ENCODE measurements at places on chromosomes 5 and 9. TPM values are rescaled to one million over a fixed set of nuclear protein-coding genes. Genes with fewer than 3 reads are reported as not detected.

ITK gene
- total RNA-seq, result 8.1 TPM

- no peak for DNase-seq
Observed at GRCh38 chr5:67300326-67300725, 103.7 kb upstream of the CD180 start.

SEMA6A gene
- total RNA-seq, result 33.3 TPM

DNA sequence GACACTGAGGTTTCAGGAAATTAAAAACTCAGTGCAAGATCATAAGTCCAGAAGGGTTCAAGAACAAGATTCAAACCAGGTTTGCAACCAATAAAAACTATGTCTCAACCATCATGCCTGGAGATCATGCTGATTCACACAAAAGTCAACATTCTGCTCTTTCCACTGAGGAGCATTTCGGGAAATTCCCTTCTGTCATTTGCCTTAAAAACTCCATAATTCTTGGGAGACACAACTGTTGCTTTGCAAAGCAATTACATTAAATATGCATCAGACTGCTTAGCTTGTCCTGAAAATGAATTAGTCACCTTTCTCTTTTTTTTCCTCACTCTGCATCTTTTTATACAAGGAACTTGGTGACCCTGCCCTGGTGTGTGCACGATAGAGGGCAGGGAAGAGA lies 275.9 kb upstream of the ZNF462 start:
- no peak for DNase-seq

PTGDS gene
- total RNA-seq, result 477 TPM

PELO gene
- 41.3 TPM for total RNA-seq

DNA sequence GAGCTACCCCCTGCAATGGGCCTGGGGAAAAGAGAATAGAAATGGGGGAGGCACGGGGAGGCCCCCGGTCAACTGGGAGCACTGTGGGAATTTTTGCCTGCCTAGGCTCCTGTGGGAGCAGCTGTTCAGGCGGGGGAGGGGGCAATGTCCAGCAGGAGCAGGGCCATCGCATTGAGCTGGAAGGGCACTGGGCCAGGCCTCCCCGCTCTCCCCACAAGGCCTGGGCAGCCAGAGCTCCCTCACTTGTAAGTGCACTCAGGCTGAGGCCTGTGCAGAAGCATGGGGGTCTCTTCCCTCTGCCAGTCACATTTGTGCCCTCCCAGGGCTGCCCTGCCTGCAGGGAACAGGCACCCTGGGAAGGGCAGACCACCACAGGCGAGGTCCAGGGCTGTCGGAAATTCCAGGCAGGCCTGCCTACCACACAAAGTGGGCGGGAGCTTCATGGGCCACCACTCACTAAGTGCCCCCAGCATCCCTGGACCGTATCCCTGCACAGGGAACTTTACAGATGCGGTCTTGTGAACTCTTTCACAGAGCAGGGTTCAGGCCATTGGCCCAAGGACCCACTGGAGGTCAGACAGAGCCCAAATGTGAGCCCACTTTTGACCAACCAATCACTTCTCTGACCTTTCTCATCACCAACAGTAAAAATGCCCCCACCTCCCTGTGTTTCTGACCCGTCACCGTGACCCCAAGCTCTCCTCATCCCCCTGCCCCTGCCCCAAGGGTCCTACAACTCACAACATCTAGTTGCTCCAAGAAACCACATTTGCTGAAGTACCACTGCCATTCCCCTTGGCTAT lies 1.0 kb upstream of the CFAP157 start:
- DNase-seq, result no peak

DNA sequence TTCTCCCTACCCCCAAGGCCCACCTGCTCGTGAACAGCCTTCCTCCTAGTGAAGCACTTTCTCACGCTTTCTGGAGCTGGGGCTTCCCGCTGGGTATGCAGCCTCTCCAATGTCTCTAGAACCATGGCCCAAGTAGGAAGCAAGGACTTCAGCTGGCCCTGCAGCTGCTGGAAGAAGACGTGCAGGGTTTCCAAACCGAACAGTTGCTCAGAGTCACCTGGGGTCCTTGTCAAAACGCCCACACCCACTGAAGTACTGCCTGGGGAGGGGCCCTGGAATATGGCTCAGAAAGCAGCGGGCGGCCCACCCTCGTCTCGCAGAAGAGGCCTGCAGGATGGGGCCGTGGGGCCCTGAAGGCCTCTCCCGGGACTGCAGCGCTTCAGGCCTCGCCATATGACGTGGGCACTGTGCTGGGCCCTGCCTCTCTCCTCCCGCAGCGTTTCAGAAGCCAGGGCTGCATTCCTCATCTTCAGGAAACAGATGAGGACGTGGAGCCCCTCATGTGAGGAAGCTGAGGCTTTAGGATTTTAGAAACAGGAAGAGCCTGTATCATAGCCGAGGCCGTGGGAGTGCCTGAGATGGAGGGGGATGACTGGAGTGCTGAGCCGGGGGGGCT lies 116.0 kb upstream of the LMX1B start:
- DNase-seq, result no peak

CBY3 gene
- not detected for total RNA-seq

GRCh38 chr5:38846379-38847011 lies 683 bp downstream of the OSMR start:
- no peak for DNase-seq

DNA sequence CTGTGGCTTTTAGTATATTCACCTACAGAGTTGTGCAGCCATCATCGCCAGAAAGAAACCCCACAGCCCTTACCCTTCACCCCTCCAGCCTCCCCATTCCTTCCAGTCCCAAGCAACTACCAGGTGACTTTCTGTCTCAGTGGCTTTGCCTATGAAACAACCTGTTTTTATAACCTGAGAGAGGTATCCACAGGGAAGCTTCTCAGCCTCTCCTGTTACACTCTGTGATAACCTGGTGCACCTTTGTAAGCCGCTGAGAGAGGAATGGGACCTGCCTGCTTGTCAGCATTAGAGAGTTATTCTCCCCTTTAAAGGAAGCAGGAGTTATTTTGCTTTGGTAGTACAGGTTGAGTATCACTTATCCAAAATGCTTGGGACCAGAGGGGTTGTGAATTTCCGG lies 93.6 kb downstream of the TRIO start:
- no peak for DNase-seq

DNA sequence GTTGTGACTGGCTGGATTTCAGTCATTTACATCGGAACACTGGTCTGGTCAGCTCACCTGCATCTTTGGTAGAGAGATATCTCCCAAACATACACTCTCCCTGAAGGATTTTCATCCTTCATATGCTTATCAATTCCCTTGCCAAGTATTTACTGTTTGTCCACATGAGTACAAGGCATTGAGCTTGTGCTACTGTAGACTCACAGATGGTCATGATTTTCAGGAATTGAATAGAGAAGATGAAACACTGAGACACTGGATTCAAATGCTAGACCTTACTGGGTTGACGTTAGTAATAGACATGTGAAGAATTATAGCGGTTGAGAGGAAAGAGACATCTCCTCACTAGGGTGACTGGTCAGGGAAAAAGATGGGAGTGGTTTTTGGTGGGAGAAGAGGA lies 62.9 kb upstream of the ABL1 start:
- no peak for DNase-seq

KCNT1 gene
- 0.29 TPM for total RNA-seq

- DNase-seq, result no peak
Observed at GRCh38 chr5:121725450-121725849, 126.2 kb upstream of the FTMT start.

LCN15 gene
- not detected for total RNA-seq

DNA sequence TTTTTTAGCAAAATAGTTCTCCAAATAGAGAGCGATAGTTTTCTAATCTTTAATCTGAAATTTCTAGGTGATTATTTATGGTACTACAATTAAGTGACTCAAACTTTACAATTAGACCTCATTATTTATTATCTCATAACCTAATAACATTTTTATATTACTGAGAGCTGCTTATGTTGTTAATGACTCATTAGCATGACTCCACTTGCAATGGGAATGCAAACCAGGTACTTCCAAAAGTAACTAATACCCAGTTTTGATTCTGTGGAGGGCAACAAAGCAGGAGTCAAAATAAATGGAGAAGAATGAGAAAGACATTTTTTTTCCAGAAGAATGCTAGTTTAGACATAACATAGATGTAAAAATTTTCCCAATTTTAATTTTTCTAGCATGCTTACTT lies 466.0 kb downstream of the PLK2 start:
- DNase-seq, result no peak

- DNase-seq, result peak; percentile 48
Observed at GRCh38 chr9:93677641-93678136, 101.3 kb downstream of the PHF2 start.

DNA sequence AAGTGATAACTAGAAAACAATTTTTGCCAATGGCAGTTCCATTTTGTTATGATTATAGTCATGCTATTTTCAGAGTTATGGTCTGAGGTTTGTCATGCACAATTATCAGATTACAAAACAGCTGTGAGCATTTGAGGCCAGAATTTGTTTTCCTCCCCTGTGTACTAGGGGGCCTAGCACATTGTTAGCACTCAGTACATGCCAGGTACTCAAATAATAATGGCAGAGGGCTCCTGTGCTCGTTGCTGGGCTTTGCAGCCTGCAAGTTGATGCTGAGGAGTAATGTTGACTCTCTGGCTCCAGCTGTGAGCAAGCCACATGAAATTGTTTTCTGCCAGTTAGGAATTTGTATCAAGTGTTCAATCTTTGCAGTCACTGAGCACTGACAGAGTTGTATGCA lies 6.9 kb downstream of the DNAI1 start:
- DNase-seq, result no peak

GRCh38 chr9:133842721-133843227 lies 104.6 kb upstream of the SARDH start:
- DNase-seq, result no peak

SPATA31C1 gene
- total RNA-seq, result not detected

- DNase-seq, result peak; percentile 8
Observed at GRCh38 chr9:134559013-134559412, 82.6 kb upstream of the COL5A1 start.

C5orf46 gene
- not detected for total RNA-seq

DNA sequence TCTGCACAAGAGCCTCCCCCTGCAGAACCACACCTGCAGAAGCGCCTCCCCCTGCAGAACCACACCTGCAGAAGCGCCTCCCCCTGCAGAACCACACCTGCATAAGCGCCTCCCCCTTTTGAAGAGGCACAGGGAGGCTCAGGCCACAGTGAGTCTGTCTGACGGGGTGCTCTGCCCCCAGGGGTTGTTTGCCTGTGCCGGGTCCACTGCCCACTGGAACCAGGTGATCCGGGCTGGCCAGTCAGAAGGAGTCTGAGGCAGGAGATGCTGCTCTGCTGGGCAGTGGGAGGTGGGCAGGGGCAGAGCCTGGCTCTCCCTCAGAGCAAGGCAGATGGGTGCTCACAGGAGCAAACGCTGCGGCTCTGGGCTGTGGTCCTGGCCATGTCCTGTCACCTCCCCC lies 60.8 kb upstream of the RNU6ATAC start:
- no peak for DNase-seq

KIF4B gene
- total RNA-seq, result 0.17 TPM

- DNase-seq, result no peak
Observed at GRCh38 chr9:3740690-3741419, 215.1 kb upstream of the RFX3 start.

FAM78A gene
- total RNA-seq, result 14.8 TPM

- DNase-seq, result no peak
Observed at GRCh38 chr9:121768416-121769015, 117.1 kb downstream of the DAB2IP start.

- no peak for DNase-seq
Observed at GRCh38 chr5:32126691-32127090, 47.4 kb downstream of the GOLPH3 start.

GRCh38 chr5:33228149-33228548 lies 212.6 kb upstream of the TARS1 start:
- DNase-seq, result no peak

GRK6 gene
- 43.9 TPM for total RNA-seq

CATSPER3 gene
- 0.87 TPM for total RNA-seq

DNA sequence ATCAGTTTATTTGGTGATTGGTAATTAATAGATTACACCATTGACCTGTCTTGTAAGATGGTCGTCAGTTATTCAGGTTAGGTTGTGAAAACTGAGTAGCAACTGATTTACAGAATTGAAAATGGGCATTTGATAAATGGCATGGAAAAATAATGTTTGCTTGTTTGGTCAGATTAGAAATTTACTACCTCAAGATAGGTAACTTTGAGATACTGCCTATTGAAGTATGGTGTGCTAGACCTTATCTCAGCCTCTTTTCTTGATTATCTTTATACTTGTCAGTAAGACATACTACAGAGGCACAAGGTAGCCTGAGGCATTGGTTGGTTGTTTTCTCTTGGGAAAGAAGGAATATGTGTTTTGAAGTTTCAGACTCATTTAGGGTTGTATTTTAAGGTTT lies 174.5 kb downstream of the XRCC4 start:
- no peak for DNase-seq

DNA sequence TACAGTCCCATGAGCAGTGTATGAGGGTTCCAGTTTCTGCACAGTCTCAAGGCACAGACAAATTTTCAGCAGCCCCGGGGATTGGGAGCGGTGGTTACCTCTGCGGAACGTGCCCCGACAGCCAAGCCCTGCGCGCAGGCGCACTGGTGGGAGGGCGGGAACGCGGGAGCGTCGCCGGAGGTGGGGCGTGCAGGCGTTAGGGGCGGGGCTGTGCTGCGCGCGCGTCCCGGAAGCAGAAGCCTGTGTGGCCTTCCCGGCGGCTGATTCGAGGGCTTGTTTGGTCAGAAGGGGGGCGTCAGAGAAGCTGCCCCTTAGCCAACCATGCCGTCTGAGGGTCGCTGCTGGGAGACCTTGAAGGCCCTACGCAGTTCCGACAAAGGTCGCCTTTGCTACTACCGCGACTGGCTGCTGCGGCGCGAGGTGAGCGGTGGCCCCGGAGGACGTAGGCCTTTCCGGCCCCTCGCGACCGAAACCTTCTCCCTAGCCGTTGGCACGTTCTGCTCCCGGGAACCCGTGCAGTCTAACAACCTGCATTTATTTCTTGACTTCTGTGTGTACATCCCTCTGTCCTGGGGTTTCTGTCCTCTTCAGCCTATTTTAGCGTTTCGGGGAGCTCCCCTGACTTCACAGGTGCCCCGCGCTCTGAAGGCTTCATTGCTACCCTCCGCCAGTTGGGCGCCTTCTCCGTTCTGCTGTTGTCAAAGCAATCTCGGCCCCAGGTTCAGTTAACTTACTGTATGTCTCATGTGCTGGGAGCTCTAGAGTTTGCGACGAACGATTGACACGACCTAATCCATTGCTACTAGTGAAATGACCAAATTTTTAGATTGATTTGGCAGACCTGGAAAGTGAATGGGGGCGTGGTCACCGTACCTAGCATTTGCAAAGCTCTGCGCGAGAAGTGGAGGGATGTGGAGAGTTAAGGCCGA lies at the start of gene GLE1:
Gene GLE1 (plus strand): TSS at position 235 of the 929 bp plus-strand sequence. CDS start 87 bp downstream, at position 322.
- DNase-seq, result peak; percentile 98

- DNase-seq, result no peak
Observed at GRCh38 chr9:99366621-99367020, 144.5 kb downstream of the SEC61B start.

DNA sequence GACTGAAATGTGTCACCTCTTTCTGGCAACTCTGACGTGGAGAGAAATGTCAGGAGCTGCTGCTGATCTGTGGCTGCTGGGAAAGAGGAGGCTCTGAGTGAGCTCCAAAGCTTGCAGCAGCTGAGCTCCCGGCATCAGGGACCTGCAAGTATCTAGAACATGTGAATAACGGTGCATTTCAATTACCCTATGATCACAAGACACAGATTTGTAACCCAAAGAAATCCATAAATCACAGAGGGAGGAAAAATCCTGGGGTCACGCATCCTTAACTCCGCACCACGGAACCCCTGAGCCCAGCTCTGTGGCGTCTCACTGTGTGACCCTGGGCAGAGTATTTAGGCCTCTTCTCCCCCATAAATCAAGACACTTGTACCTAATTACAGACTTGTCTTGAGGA lies 139.8 kb downstream of the IRX2 start:
- DNase-seq, result no peak
